ENCODE measurements at places on chromosomes 12 and 14.
A peak's percentile ranks its signal among the peaks of the same experiment; 100 is the strongest.

GRCh38 chr14:100119251-100119650, 40.2 kb downstream of the DEGS2 start:
- DNase-seq, result no peak

GRCh38 chr12:58765653-58766512, 154.4 kb downstream of the LRIG3 start:
- DNase-seq, result no peak

- no peak for DNase-seq
These were observed 16.1 kb downstream of the BIN2 start for GRCh38 chr12:51307655-51308593.

DNA sequence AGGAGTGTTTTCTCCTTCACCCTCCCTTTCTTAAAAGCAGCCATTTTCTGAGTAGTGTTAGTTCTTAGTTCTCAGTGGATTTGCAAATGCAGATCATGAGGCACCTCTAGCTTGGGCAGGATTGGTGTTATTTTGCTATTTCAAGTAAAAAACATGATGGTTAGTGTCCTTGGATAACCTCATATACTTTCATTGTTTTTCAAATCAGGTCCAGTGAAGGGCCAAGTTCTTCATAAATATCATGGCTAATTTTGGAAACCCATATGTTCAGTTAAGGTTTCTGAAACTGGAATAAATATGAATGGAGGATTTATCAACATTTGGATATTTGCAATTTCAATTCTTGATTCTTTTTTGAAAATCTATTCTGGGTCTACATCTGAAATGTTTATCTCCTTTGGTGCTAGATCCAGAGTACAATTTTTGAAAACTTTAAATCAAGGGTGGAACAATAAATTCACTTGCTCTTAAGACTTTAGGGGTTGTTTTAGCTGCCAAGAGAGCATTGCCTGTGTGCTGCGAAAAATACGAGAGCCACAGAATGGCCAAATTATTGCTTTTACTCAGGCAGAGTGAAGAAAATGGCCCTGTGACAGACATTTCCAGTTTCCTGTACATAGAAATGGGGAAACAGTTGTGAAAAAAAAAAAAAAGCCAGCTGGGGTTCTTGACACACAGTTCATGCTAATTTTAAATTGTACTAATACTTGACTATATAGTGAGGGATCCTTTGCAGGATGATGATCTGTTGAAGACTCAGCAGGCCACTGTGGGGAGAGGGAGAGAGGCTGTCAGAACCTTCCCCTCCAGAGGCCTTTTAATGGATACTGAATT, 104.6 kb downstream of the BICD1 start:
- DNase-seq, result no peak

DNA sequence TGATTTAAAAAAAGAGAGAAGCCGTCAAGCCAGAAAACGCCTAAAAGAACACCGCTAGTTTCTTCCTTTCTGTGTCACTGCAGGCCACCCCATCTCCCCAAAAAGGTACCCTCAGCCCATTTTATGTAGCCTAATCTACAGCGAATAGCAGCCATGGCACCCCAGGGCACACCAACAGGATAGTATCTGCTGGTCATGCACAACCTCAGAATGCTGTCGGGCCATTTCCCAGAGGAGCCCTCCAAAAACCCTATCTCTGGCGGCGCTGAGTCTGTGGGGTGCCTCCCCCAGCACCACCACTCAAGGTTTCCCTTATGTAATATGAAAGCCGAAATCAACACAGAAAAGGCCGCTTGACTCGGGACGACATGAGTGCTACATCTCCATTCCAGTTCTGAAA, 98.9 kb downstream of the BCL11B start:
- DNase-seq, result no peak

DNA sequence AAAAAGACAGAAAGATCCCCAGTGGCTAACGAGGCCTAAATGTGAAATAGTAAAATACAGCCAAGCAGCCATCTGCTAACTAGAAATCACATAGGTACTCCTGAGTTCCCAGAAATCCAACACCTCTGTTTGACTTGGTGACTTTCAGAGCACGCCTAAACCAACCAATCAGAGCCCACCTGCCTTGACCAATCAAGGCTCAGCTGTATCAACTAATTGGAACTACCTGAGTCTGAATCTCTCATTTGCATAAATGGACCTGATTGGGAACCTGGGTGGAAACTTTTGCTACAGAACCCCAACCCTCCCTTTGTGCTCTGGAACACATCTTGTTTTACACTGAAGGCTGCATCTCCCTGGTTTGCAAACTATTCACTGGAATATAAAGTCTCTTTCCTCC, 5.1 kb upstream of the TCL1B start:
- DNase-seq, result no peak

DNA sequence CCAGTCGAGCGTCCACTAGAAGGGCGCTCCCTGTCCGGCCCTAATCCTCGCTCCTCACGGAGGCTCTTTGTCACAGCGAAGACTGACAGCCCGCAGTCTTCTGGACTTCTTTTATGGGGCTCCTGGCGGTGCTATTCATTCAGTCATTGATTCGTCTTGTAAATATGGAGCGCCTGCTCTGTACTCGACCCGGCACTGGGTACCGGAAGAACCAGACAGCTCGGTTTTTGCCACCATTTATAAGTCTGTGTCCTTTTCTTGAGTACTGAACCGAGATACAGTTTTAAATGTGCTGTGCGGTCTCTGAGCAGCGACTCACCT, 570 bp downstream of the DMAC2L start:
- no peak for DNase-seq

- DNase-seq, result no peak
These were observed 48.1 kb upstream of the OTX2 start for GRCh38 chr14:56858422-56858821.

DNA sequence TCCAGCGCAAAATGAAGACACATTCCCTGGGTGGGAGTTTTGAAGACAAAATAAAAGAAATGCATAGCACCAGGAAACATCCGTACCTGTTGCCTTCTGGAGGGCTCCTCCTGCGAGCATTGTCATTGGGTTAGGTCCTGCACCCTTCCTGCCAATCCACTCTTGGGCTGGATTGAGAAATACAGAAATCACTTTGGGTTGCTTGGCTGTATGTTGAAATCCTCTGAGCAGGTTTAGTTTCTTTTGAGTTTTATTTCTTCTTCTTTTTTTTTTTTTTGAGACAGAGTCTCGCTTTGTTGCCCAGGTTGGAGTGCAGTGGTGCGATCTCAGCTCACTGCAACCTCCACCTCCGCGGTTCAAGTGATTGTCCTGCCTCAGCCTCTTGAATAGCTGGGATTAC, 67.6 kb downstream of the ARF6 start:
- no peak for DNase-seq

GRCh38 chr12:7130701-7131501, 730 bp downstream of the CLSTN3 start:
- DNase-seq, result no peak

DNA sequence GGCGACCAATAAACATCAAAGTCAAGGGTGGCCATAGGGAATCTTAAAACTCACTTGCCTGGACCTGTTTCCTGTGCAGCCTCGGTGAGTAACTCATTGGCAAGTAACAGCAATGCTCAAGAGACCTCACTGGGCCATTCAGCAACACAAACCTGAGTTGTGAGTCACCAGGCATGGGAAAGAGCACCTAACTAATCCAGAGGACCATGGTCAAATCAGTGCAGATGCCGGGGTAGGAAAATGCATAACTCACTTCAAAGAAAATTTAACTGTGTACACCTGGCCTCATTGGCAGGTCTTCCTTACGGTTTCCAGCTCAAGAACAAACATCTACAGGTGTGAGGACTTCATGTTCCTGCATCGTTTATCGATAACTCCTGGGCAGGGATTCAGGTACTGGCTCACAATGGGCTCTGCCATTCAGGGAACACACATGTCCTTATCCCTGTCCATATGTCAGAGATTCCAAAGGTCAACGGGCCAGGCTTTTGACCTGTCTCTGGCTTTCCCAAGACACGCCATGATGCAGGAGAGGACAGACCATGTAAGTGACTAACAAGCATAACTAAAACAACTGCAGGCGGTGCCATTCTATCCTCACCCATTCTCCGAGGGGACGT, 211.8 kb downstream of the ANO2 start:
- no peak for DNase-seq

GRCh38 chr12:92551853-92552397, 150.9 kb upstream of the PLEKHG7 start:
- no peak for DNase-seq

- no peak for DNase-seq
These were observed 68.6 kb downstream of the TGFB3 start for GRCh38 chr14:75913183-75913582.

GRCh38 chr12:48774516-48774915, 14.4 kb downstream of the ADCY6 start:
- DNase-seq, result no peak

GRCh38 chr12:52054231-52054832, 3.1 kb downstream of the NR4A1 start:
- no peak for DNase-seq

DNA sequence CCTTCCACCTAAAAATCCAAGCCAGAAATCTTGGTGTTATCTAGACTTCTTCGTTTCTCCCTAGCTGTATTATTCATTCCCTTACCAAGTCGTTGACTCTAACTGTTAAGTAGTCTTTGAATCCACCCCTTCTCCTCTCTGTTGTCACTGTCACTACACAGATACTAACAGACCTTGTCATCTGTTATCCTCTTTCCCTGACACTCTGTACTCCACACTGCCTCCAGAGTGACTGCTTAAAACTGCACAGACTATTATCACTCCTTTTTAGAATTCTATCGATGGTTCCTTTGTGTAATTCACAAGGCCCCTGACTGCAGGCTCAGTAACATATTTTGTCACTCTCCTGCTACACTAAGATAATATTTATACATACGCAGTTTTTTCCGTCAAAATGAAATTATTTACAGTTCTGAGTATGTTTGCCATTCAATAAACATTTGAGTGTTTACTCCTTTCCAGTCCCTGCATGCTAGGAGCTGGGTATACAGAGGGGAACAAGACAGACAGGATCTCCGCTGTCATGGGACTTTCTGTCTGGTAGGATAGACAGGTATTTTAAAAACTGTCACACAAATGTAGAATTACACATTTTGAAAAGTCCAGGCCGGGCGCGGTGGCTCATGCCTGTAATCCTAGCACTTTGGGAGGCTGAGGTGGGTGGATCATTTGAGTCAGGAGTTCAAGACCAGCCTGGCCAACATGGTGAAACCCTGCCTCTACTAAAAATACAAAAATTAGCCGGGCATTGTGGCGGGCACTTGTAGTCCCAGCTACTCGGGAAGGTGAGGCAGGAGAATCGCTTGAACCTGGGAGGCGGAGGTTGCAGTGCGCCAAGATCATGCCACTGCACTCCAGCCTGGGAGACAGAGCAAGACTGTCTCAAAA, 3.8 kb downstream of the MARS1 start:
- no peak for DNase-seq

- no peak for DNase-seq
These were observed 55.6 kb downstream of the ZC3H14 start for GRCh38 chr14:88618476-88618875.

- no peak for DNase-seq
These were observed 28.7 kb downstream of the CRACR2A start for GRCh38 chr12:3723916-3724805.

DNA sequence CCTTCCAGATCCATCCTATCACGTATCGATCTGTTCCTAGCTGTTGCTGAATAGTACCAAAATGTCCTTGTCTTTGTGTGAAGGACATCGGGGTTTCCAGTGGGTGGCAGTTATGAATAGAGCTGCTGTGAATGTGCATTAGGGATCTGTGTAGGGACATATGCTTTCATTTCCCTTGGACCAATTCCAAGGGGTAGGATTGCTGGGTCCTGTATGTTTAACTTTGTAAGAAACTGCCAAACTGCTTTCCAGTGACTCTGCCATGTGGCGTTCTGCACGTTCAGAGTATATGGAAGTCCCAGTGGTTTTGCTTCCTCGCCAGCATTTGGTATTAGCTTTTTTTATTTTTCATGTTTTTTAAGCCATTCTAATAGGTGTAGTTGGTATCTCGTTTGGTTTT, 28.6 kb downstream of the PACS2 start:
- DNase-seq, result no peak

DNA sequence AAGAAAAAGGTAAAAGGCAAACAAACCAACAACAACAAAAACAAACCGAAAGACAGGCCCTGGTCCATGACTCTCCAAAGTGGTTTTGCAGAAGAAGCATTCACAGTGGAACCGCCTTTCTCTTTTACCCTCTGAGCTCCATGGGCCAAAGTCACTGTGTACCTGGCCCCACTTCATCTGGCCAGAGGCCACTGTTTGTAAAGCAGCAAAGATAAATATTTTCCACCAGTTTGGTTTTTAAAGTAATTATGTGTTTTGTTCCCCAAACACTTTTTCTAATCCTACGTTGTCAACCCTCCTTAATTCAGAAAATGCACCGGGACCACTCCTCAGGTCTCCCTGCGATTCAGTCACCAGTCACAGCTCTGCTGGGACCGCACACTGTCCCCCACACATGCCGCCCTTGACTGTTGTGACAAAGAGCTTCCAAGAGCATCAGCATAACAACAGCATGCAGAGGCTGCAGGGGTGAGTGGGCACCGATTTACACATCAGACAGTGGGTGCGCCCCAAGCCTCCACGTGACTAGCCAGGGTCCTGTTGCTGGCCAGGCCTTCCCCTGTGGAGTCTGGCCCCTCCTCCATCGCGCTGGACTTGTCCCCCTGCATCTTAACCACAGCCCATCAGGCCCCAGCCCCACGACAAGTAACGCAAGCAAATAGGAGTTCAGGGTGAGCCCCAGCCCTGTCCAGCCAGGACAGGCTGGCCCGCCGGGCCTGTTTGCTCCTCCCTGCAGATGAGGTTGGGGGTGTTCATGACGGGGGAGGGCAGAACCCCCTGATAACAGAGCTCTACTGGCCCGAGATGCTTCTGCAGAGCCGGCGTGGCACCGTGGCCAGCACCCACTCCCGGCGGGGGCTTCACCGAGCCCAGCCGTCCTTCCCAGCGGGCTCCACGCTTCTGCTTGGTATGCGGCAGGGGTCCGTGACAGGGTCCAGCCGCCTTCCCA, 65.2 kb upstream of the DIO3 start:
- no peak for DNase-seq

- DNase-seq, result peak; percentile 46
These were observed 45.7 kb downstream of the TAOK3 start for GRCh38 chr12:118326991-118327390.

DNA sequence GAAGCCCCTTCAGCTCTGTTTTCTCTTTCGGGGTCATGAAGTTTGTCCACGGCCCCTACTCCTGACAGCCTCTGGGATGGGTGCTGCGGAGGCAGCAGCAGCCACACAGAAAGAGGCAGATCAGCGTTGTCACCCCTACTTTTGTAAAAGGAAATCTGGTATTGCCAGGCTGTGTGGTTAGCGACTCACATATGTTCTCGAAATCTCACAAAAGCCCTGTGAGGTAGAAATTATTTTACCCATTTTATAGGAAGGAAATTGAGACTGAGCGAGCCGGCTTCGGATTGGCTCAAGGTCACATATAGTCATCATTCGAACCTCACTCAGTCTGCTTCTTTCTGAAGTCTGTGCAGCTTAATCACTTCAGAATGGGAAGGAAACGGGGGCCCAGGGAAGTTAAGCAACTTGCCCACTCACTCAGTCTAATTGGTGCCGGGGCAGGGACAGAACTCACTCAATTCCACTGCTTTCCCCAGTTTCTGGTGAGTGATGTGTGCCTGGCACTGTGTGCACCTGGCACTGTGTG, 1.1 kb upstream of the CKAP4 start:
- peak; percentile 38 for DNase-seq

GRCh38 chr12:130236446-130236845, 74.2 kb downstream of the FZD10 start:
- no peak for DNase-seq

DNA sequence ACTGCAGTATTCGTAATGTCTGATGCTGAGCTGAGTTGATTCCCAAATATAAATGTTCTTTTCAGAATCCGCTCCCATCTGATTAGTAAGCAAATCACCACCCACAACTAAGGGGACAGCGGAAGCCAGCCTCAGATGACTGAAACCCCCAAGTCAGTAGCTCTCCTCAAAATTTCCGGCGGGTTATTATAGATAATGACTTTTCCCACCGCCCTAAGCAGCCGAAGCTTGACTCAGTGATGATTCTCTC, 469 bp upstream of the LRFN5 start:
- DNase-seq, result no peak
